Renal cortical epithelial cell (primary cell): ENCODE measurements at places on chromosomes 1 and 21. TPM values are rescaled to one million over a fixed set of nuclear protein-coding genes. Genes with fewer than 3 reads are reported as not detected.

Gene LORICRIN
- not detected in 2 replicates for total RNA-seq

Gene PAQR6
- 0.80 TPM in 1 of 2 replicates, not detected in the other for total RNA-seq

Gene TLR5
- 0.17 and 9.1 TPM in 2 replicates for total RNA-seq

Gene APCS
- total RNA-seq, result not detected in 2 replicates

Gene BPNT1
- total RNA-seq, result 54.5 and 62.9 TPM in 2 replicates

Gene SEC16B
- 0.35 and 1.2 TPM in 2 replicates for total RNA-seq

Gene GJA4
- total RNA-seq, result not detected in 2 replicates

Gene B3GALT5
- total RNA-seq, result 2.3 and 8.7 TPM in 2 replicates
